ENCODE measurements at places on chromosomes 4 and X. TPM values are rescaled to one million over a fixed set of nuclear protein-coding genes. Genes with fewer than 3 reads are reported as not detected.

- DNase-seq = peak; percentile 33
Observed at GRCh38 chr4:8597319-8597718, 4.8 kb downstream of the CPZ start.

- no peak for DNase-seq
Observed at GRCh38 chrX:109783701-109784079, 50.6 kb upstream of the ACSL4 start.

- peak; percentile 82 for DNase-seq
Observed at GRCh38 chr4:102429553-102429952, 71.6 kb upstream of the NFKB1 start.

DNA sequence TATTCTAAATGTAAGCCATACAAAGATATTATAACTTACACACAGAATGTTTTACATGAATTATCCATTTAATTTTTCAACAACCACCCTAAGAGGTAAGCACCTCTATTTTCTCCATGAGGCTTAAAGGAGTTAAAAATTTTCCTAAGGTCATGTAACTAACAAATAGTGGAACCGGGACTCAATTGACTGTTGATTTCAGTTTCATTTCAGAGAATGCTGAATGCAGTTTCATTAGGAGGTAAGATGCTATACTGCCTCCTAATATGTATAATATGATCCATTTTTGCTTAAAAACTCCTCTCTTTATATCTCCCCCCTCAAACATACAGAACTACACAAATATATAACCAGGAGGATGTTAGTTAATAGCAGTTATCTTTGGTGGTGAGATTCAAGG, 29.1 kb downstream of the PHKA1 start:
- DNase-seq = no peak

DNA sequence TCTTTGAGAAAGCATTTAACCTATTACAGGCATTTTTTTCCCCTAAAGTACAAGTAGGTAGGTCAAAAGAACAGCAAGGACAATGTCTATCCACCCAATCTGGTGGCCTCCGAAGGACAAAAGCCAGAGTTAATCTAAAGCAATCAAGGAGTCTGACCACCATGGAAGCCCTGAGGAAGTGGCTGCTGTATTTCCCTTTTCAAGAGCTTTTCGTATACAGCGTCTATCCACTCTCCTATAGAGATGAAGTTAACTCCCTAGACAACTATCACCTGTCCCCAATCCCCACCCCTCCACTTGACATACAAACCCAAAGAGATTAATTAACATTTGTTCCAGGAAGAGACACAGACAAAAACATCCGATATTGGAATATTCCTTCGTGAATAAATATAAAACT, 85.5 kb downstream of the SNCA start:
- DNase-seq = no peak

DNA sequence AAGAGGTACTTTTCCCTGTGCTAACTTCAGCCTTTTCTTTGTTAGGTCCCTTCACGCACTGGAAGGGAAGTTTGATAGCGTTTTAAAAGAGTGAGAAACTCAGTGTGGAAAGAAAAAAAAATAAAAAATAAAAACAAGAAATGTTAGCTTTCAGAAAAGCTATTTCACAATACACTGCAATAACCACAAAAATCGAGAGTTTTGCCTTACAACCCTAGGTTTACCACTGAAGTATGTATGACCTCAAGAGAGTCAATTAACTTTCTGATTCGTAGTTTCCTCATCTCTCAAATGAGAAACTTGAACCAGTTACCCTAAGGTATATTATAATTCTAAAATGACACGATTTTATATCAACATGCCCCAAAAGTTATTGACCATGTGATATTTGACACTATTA, 93.9 kb upstream of the JADE1 start:
- no peak for DNase-seq

DNA sequence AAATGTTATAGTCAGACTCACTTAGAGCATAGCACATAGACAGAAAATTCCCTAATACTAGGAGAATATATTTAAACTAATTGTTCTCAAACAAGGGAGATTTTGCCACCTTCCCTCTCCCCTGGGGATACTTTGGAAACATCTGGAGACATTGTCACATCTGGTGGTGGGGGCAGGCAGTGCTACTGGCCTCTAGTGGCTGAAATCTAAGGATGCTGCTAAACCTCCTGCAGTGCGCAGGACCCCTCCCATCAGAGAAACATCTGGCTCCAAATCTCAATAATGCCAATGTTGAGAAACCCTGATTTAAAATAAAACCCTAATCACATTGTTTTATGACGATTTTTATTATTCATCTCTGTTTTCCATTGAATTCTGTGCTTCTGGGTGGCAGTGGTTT, 244.9 kb downstream of the FRMPD4 start:
- DNase-seq = no peak

GRCh38 chrX:106168107-106168506, at the start of gene PWWP3B:
PWWP3B (plus strand) TSS chrX:106168305; CDS start chrX:106205433, 37,128 bp downstream.
- DNase-seq = peak; percentile 80

GRCh38 chrX:22689290-22689689, 310.5 kb upstream of the DDX53 start:
- DNase-seq = peak; percentile 12

DNA sequence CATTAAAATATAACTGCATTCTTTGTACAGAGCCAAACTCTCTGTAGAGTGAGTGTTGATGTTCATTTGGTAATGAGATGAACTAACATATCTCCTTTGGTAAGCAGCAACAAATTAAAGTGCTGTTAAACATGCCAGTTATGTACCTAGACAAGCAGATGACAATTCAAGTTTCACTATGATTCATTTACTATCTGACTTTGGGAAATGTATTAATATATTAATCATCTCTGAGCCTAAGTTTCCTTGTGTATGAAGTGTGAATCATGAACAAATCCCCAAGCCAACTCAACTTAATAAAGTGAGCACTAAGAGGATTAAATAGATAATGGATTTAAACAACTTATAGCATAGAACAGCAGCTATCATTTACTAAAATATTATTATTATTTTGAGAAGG, 1044.2 kb downstream of the GLUD2 start:
- DNase-seq = no peak

GRCh38 chr4:168863719-168864647, 146.1 kb downstream of the CBR4 start:
- DNase-seq = no peak

DNA sequence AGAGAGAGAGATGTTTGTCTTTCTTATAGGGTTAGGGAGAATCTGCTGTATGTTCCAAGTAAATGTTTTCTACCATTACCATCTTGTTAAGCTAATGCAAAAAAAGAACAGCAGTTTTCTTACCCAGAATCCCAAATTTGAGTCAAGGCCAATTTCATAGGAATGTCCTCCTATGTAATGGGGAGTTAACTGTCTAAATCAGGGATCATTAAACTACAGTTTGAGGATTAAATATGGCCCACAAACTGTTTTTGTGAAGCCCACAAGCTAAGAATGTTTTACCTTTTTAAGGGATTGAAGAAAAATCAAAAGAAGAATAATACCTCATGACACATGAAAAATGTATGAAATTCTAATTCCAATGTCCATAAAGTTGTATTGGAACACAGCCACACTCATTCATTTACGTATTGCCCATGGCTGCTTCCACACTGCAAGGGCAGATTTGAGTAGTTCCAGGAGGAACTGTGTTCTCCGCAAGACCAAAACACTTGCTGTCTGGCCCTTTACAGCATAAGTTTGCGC, 113.2 kb upstream of the SPRY1 start:
- no peak for DNase-seq

- DNase-seq = no peak
Observed at GRCh38 chr4:85587952-85588351, 113.0 kb downstream of the ARHGAP24 start.

DNA sequence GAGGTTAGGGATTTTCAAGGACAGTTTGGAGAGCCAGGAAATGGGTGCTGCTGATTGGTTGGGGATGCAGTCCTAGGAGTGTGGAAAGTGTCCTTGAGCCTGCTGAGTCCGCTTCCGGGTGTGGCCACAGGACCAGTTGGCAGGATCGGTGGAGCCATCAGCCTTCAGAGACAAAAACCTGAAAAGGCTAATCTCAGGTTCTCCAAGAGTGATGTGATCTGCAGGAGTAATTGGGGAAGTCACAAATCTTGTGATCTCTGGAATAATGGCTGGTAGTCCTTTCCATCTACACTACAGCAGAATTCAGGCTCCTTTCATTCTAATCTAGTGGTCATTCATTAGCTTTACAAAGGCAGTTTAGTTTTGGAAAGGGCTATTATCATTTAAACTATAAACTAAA, 55.9 kb upstream of the BMP2K start:
- no peak for DNase-seq

- DNase-seq = no peak
Observed at GRCh38 chrX:85619962-85620361, 240.5 kb upstream of the POF1B start.

GRCh38 chr4:8577972-8578371, 2.2 kb upstream of the GPR78 start:
- DNase-seq = no peak

GRCh38 chrX:124010566-124010965, 49.1 kb downstream of the STAG2 start:
- DNase-seq = no peak

DNA sequence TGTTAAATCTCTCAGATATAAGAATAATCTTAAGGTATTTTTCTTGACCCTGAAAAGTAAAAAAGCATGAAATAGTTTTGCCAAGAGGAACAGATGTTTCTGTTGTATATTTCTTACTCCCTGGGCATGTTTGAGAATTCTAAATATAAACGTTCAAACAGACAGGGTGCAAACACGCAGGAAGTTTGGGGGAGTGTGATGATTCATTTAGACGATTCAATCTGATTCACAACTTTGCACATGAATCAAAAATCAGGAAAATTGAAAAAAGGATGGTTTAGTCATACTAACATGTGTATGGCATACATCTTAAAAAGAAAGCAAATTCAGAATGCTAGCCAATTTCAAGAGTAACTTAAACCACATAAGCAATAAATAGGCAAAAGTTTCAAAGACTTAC, 340.3 kb upstream of the GRID2 start:
- DNase-seq = peak; percentile 67

DNA sequence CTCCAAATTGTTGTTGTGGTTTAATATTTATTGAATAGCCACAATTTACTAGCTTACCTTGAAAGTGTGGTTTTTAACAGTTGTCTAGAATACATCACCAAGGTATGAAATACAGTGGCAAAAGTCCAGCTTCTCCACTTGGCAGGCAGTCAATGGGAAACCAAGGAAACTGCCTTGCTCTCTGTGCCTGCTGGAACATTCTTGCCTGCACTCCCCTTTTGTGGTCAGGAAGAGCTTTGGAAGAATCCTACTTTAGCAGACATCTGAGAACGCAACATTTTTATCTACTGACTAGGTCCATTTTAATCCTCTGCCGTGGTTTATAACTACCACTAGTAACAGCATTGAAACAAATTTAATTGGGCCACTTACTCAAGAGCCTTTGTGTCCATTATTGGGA, 64.5 kb downstream of the TENM3 start:
- no peak for DNase-seq

DNA sequence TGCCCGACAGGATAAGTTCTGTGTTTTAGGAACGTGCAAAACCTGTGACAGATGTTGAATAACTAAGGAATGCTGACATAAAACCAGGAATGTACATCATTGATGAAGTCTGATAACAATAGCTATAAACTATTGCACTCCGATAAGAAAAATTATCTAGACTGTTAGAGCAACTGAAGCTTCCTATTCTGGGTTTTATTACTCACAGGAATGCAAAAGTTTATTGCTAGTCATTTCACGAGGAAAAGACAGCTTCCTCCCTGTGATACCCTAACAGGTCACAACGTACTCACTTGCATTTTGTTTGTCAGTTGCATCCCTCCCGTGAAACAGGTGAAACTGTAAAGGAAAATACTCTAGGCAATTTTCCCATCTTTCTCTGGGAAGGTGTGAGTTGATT, 65.9 kb downstream of the CLDN22 start:
- no peak for DNase-seq

- no peak for DNase-seq
Observed at GRCh38 chr4:2579910-2580309, 43.5 kb downstream of the FAM193A start.

DNA sequence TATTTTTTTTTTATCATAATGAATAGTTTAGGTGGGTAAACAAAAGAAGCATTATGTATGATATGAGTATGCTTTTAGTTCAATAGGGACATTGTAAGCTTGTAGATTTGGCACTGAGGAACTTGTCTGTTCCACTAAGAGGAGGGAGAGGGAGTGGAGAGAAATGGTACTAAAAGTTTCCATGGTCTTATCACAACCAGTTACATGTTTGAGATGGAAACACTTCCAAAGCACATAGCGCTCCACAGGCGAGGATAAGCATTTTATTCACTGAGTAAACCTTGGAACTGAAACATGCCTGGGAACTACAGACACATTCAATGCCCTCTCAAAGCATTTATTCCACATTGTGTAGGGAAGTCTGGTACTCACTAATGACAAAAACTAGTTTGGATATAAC, 15.5 kb downstream of the MYOZ2 start:
- no peak for DNase-seq

Gene KLF8
- polyA plus RNA-seq = 4.3 TPM

Gene GASK1B
- polyA plus RNA-seq = 8.5 TPM

Gene POU3F4
- not detected for polyA plus RNA-seq

Gene BEX3
- 2,140 TPM for polyA plus RNA-seq

Gene PASD1
- polyA plus RNA-seq = 0.13 TPM

Gene ARMCX4
- 16.3 TPM for polyA plus RNA-seq
